Neural progenitor cell (in vitro differentiated cells): ENCODE measurements at places on chromosomes 5 and 9. TPM values are rescaled to one million over a fixed set of nuclear protein-coding genes. Genes with fewer than 3 reads are reported as not detected.

GRCh38 chr9:93601666-93602065 lies 25.3 kb downstream of the PHF2 start:
- no peaks in the 10 kb centered on the region for H3K36me3 ChIP-seq
- peaks cover 7% of the 10 kb centered on the region for H3K4me1 ChIP-seq
- DNase-seq = no peak
- no peak overlapping the region for H3K27ac ChIP-seq

DNA sequence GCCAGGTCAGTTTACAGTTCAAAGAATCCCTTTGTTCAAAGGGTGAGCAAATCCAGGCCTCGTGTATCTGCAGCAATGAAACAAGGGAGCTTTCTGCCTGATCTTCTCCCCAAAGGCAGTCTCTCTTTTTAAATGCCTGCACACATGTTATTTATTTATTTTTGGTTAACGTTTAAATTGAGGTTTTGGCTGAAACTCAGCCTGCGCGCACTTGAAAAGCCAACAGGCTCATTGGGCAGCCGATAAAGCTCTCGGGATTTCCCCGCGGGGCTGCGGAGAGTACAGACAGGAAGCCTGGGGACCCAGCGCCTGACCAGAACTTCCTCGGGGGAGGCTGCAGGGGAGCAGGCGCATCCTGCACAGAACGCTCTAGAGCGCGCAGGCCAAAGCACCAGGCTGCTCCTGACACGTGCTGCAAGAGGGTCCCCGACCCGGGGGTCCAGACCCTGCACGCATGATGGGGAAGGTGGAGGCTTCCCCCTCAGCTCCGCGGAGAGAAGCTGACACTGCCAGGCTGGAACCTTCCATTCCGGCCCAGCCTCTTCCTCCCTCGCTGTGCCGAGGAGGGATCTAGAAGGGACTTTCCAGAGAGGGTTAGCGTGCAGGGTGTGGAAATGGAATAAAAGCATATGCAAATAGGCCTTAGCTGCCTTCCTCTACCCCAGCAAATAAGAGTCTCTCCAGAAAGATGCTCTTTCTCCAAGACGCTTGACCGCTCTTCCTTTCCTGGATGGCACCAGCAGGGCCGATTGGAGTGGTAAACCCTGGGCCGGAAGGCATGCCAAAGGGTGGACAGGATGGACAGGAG lies 46.1 kb downstream of the PTTG1 start:
- H3K36me3 ChIP-seq = no peaks in the 10 kb centered on the region
- H3K27ac ChIP-seq = no peak overlapping the region
- no peaks in the 10 kb centered on the region for H3K27me3 ChIP-seq
- H3K4me3 ChIP-seq = no peak overlapping the region
- DNase-seq = peak; percentile 22
- no peaks in the 10 kb centered on the region for H3K4me1 ChIP-seq

The GLIPR2 gene
- 12.4 and 17.4 TPM in 2 replicates for total RNA-seq

The PCDHGC4 gene
- total RNA-seq = 5.0 and 10.4 TPM in 2 replicates

DNA sequence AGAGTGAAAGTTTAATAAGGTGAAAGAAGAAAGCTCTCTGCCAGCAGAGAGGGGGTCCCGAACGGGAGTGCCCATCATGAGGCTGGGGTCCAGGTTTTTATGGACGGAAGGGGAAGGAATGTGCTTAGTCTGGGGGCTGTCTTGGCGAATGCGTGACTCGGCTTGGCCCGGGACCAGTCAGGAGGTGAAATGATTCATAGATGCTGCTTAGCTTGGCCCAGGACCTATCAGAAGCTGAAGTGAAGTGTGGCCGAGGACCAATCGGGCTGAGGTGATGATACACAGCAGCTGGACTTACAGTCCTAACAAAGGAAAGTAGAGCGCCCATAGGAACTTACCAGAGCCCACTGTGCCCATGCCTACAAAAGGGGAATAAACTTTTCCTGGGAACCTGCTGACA lies 3.9 kb upstream of the FKTN start:
- H3K36me3 ChIP-seq = no peaks in the 10 kb centered on the region
- no peak overlapping the region for H3K27ac ChIP-seq
- no peak overlapping the region for H3K4me3 ChIP-seq
- H3K4me1 ChIP-seq = peaks cover 5% of the 10 kb centered on the region
- no peak for DNase-seq
- peaks cover 20% of the 10 kb centered on the region for H3K27me3 ChIP-seq

The CYLC2 gene
- not detected in 2 replicates for total RNA-seq

- no peak overlapping the region for H3K27ac ChIP-seq
- no peak overlapping the region for H3K4me3 ChIP-seq
- no peaks in the 10 kb centered on the region for H3K4me1 ChIP-seq
- H3K36me3 ChIP-seq = no peaks in the 10 kb centered on the region
Measured at GRCh38 chr9:121434969-121435368, 64.7 kb downstream of the GGTA1 start.

- H3K27ac ChIP-seq = no peak overlapping the region
- no peaks in the 10 kb centered on the region for H3K4me1 ChIP-seq
- no peak overlapping the region for H3K4me3 ChIP-seq
- no peaks in the 10 kb centered on the region for H3K36me3 ChIP-seq
- no peak for DNase-seq
Measured at GRCh38 chr5:33161421-33161820, 279.3 kb upstream of the TARS1 start.

DNA sequence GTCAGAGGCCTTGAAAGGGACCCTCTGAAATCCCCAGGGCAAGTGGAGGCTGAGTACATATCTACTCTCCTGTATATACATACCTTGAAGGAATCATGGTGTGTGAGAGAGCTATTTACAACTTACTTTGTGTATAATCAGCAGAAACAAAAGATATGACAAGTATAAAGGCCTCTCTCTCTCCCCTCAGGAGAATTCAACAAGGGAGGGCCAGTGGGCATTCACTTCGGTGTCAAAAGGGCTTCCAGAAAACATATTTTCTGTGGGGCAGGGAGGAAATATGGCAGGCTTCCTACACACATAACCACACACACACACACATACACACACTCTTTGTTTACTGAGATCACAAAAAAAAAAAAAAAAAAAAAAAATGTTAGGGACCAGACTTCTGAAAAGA lies 181.7 kb downstream of the BNC2 start:
- no peak overlapping the region for H3K27ac ChIP-seq
- DNase-seq = no peak
- peaks cover 11% of the 10 kb centered on the region for H3K4me1 ChIP-seq
- H3K36me3 ChIP-seq = no peaks in the 10 kb centered on the region

The SPINK13 gene
- not detected in 2 replicates for total RNA-seq

- no peak for DNase-seq
- no peaks in the 10 kb centered on the region for H3K27me3 ChIP-seq
- no peaks in the 10 kb centered on the region for H3K36me3 ChIP-seq
Measured at GRCh38 chr5:163658702-163659567, 153.5 kb downstream of the MAT2B start.

The SHLD3 gene
- total RNA-seq = 5.7 and 8.4 TPM in 2 replicates

The GPR150 gene
- 0.12 TPM in 1 of 2 replicates, not detected in the other for total RNA-seq

The MRPS30 gene
- 87.4 and 92.3 TPM in 2 replicates for total RNA-seq

DNA sequence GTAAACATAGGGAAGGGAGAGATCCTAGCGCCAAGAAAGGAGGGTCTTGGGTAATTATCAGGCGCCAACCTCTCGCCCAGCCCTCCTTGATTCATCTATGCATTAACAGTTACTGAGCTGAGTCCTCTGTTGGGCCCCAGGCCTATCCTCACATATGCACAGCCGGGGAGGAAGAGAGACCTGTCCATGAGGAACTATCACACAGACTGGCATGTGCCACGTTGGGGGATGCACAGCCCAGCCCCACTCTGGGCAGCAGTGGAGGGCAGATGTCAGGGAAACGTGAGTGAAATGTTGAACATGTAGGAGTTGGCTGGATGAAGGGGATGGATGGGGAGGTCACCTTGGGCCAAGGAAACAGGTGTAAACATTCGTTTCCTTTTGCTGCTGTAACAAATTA lies 18.8 kb upstream of the ENHO start:
- no peak overlapping the region for H3K4me3 ChIP-seq
- no peaks in the 10 kb centered on the region for H3K36me3 ChIP-seq
- no peak overlapping the region for H3K27ac ChIP-seq
- H3K27me3 ChIP-seq = no peaks in the 10 kb centered on the region
- H3K4me1 ChIP-seq = no peaks in the 10 kb centered on the region

DNA sequence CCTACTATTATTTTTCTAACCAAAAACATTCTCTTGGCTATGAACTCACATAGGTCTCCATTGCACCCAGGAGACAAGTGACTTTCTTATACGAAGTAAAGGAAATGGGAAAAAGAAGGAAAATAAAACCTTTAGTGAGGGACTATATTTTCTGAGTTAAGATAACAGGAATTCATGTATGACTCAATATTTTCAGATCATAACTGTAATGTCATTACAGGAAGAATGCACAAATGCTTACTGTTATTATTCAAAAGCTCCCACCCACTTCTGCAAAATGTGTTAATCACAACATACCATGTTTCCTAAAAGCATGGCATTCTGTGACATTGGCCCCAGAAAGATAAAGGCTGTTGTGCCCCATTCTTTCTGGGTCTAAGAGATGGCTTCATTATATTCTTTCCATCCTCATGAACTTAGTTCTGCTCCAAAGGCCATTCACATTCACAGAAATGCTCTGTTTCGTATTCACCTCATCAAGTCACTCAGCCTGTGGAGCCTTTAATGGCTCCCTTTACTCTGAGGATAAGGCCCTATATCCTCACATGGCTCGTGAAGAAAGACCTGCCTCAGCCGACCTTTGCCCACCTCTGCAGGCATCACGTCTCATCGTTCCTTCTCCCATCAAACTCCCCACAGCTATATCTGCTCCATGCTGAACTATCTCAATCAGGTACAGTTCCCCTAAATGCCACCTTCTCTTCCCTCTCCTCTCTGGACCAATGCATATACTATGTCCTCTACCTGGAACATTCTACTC lies 77.0 kb downstream of the ABCA1 start:
- peaks cover 3% of the 10 kb centered on the region for H3K4me1 ChIP-seq
- no peak for DNase-seq
- H3K27ac ChIP-seq = no peak overlapping the region
- H3K4me3 ChIP-seq = no peak overlapping the region

DNA sequence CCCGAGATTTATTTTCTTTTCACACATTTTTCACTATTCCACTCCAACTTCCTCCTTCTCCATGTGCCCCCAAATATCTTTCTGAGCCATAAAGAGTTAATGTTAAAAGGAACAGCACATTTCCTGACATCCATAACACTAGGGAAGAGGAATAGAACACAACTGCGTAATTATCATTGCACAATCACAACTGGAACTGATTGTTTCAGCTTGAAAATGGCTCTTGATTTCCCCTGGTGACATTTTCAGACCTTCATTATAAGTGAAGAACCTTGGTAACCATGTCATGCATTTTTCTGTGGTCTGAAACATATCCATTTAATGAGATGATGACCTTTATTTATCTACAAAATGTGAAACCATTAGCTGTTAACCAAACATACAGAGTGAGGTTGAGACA lies 82.4 kb downstream of the PCSK1 start:
- no peaks in the 10 kb centered on the region for H3K27me3 ChIP-seq
- H3K27ac ChIP-seq = no peak overlapping the region
- no peaks in the 10 kb centered on the region for H3K36me3 ChIP-seq
- no peak for DNase-seq
- no peaks in the 10 kb centered on the region for H3K4me1 ChIP-seq

DNA sequence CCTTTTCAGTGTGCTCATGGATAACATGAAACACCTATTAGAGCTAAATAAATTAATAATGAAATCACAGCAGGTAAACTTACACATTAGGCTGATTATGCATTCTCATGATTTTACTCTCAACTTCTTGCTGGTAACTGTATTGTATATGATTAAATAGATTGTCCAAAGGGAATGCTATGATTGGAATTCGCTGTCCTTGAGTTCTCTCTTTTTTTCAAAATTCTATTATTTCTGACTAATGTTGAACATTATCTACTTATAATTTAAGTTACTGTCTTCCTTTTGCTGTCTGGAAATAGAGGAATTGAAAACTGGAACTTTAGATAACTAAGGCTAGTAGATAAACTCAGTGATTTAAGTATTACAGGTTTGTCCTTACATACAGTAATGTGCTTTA lies 13.1 kb downstream of the CENPH start:
- no peaks in the 10 kb centered on the region for H3K27me3 ChIP-seq
- DNase-seq = no peak
- H3K4me3 ChIP-seq = no peak overlapping the region
- H3K27ac ChIP-seq = no peak overlapping the region

The SCGB3A2 gene
- total RNA-seq = not detected in 2 replicates

GRCh38 chr9:127589955-127590370 lies 22.1 kb upstream of the STXBP1 start:
- H3K4me1 ChIP-seq = no peaks in the 10 kb centered on the region
- no peak overlapping the region for H3K27ac ChIP-seq
- DNase-seq = peak; percentile 86
- no peaks in the 10 kb centered on the region for H3K36me3 ChIP-seq
- H3K4me3 ChIP-seq = no peak overlapping the region

DNA sequence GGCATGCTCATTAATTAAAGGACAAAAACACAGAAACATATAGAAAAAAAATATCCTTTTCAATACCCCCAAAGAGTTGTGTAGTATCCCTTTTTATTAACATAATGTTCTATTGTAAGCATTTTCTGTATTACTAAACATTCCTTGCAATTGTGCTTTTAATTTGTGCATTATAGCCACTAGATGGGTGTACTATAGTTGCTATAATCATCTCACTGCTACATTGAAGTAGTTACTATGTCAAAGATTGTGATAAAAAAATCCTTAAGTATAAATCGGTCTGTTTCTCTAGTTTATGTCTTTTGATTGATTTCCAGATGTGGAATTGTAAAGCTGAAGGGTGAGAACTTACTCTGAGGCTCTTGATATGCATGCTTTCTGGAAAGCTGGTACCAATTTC lies 21.4 kb downstream of the FREM1 start:
- no peak for DNase-seq
- H3K36me3 ChIP-seq = no peaks in the 10 kb centered on the region
- H3K27me3 ChIP-seq = no peaks in the 10 kb centered on the region
- H3K4me1 ChIP-seq = no peaks in the 10 kb centered on the region
- H3K27ac ChIP-seq = no peak overlapping the region

GRCh38 chr9:9790216-9790872 lies 822.5 kb downstream of the PTPRD start:
- no peaks in the 10 kb centered on the region for H3K27me3 ChIP-seq
- no peak overlapping the region for H3K4me3 ChIP-seq
- H3K36me3 ChIP-seq = no peaks in the 10 kb centered on the region
- no peak overlapping the region for H3K27ac ChIP-seq
- H3K4me1 ChIP-seq = no peaks in the 10 kb centered on the region
- DNase-seq = peak; percentile 69

DNA sequence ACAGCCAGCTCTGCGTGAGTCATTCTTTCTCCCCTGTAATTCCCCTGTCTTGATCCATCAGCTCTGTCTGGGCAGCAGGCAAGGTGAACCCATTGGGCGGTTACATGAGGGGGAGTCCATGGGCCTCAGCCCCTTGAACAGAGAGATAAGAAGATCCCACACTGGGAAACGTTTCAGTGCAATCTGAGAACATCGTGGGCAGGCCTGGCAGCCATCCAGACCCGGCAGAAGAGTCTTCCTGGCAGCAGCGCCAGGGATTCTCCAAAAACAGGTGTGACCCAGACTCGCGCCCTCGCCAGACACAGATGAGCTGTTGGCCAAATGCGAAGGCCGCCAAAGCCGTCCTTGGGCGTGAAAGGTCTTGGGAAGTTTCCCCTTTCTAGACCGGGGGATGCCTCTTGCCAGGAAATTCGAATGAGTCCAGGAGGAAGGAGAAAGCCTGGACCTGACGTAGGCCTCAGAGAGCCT lies 6.4 kb upstream of the SLC12A7 start:
- no peaks in the 10 kb centered on the region for H3K36me3 ChIP-seq
- DNase-seq = no peak
- H3K4me3 ChIP-seq = no peak overlapping the region
- H3K27ac ChIP-seq = no peak overlapping the region

The COL23A1 gene
- 1.3 TPM in 1 of 2 replicates, not detected in the other for total RNA-seq

The STOML2 gene
- total RNA-seq = 114 and 130 TPM in 2 replicates
